ENCODE measurements at places on chromosomes 1 and 21. TPM values are rescaled to one million over a fixed set of nuclear protein-coding genes. Genes with fewer than 3 reads are reported as not detected.

DNA sequence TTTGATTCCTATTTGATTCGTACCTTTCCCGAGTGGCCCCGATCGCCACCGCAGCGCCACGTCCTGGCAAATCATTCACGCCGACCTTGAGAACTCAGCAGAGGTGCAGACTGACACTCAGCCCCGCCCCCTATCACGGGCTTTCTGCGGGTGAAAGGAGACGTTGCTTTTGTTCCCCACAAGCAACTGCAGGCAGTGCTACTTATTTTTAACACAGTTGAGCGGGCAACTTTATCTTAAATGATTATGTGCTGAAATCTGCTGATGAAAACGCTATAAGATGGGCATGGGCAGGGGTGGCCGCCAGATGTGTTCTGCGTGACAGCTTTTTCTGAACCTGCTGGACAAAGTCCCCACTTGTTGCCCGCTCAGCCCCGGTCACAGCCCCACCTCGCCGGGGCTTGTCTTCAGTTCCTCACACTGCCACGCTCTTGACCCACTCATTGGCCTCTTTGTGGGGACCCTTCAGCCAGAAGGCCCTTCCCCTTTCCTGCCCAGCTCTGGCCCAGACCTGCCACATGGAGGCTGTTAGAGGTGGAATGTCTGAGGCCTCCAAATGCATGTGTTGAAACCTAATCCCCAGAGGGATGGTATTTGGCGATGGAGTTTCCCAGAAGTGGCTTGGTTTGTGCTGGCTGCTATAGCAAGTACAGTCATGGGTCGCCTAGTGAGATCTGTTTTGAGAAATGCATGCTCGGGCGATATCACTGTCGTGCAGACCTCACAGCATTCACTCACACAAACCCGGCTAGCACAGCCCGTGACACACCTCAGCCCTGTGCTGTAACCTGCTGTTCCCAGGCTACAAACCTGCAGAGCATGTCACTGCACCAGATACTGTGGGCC lies 15.7 kb upstream of the PDXK start:
- H3K27me3 ChIP-seq, result no peaks in the 10 kb centered on the region
- H3K36me3 ChIP-seq, result no peaks in the 10 kb centered on the region
- no peak overlapping the region for H3K27ac ChIP-seq

- H3K4me1 ChIP-seq, result no peaks in the 10 kb centered on the region
- no peak overlapping the region for H3K27ac ChIP-seq
- H3K36me3 ChIP-seq, result no peaks in the 10 kb centered on the region
- H3K4me3 ChIP-seq, result no peak overlapping the region
- no peak for DNase-seq
These were observed 138.7 kb upstream of the ZNF644 start for GRCh38 chr1:91160363-91161075.

DNA sequence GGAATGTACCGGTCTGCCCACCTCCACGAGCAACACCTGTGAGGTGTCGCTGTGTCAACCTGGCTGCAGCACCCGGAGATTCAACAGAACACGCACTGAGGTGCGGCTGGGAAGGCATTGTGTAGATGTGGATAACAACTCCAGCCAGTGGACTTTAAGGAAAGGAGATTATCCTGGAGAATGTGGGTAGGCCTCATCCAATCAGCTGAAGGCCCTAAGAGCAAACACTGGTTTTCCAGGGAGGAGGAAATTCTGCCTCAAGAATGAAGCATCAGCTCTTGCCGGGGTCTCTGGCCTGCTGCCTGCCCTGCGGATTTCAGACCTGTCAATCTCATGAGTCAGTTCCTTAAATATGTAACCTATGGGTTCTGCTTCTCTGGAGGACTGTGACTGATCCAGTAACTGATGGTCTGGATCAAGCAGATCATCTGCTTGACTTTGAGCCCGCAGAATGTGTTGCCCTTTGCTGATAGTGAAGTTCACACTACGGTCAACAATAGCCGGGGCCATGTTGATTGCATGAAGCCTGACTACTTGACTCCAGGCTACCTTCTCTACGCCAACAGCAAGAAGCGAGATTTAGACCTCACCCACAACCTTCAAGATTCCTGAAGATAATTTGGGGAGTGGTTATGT lies 15.9 kb upstream of the PRDM15 start:
- H3K27ac ChIP-seq, result no peak overlapping the region
- H3K27me3 ChIP-seq, result no peaks in the 10 kb centered on the region

- no peaks in the 10 kb centered on the region for H3K27me3 ChIP-seq
- H3K36me3 ChIP-seq, result no peaks in the 10 kb centered on the region
- H3K4me1 ChIP-seq, result no peaks in the 10 kb centered on the region
- H3K27ac ChIP-seq, result no peak overlapping the region
These were observed 3.2 kb upstream of the CHAF1B start for GRCh38 chr21:36381841-36382589.

GRCh38 chr1:8905582-8906191 lies 27.2 kb upstream of the ENO1 start:
- no peaks in the 10 kb centered on the region for H3K27me3 ChIP-seq
- H3K36me3 ChIP-seq, result no peaks in the 10 kb centered on the region
- DNase-seq, result no peak

GRCh38 chr1:45340816-45341466 lies 701 bp upstream of the MUTYH start:
- no peaks in the 10 kb centered on the region for H3K36me3 ChIP-seq
- no peak for DNase-seq
- H3K27ac ChIP-seq, result peak overlapping the region; percentile 97
- peak overlapping the region; percentile 89 for H3K4me3 ChIP-seq
- H3K4me1 ChIP-seq, result peaks cover 8% of the 10 kb centered on the region

GRCh38 chr1:228079601-228080263 lies 2.8 kb upstream of the ARF1 start:
- no peak overlapping the region for H3K27ac ChIP-seq
- H3K4me3 ChIP-seq, result no peak overlapping the region
- no peak for DNase-seq
- no peaks in the 10 kb centered on the region for H3K27me3 ChIP-seq
- peaks cover 25% of the 10 kb centered on the region for H3K4me1 ChIP-seq

- H3K27me3 ChIP-seq, result no peaks in the 10 kb centered on the region
- no peak overlapping the region for H3K4me3 ChIP-seq
- no peaks in the 10 kb centered on the region for H3K36me3 ChIP-seq
- H3K27ac ChIP-seq, result no peak overlapping the region
These were observed 339.2 kb downstream of the ADGRL2 start for GRCh38 chr1:82139751-82140468.

DNA sequence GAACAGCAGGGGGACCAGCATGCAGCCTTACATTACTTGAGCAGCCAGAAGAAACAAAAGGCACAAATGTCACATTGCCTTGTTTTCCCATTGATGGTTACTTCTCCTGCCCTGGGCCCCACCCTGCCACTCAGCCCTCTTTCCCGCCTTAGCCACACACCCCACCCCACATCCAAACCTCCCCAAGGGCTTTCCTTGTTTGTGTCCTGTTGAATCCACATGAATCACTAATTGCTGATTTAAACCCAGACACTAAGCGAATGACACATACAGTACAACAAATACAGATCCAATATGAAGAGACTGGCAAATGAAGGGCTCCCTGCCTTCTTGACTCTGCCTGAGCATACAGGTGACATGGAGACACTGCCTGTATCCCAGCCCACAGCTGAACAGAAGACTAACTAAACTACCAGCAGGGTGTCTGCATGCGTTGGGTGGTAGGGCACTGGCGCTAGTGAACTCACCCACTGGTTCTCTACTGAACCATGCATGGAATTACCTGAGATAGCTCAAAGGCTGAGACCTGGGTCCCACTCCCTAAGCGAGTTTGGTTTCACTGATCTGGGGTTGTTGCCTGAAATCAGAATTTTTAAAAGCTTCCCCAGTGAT lies 3.1 kb downstream of the IGSF3 start:
- peaks cover 4% of the 10 kb centered on the region for H3K27me3 ChIP-seq
- H3K36me3 ChIP-seq, result no peaks in the 10 kb centered on the region
- H3K4me3 ChIP-seq, result no peak overlapping the region
- peaks cover 6% of the 10 kb centered on the region for H3K4me1 ChIP-seq

DNA sequence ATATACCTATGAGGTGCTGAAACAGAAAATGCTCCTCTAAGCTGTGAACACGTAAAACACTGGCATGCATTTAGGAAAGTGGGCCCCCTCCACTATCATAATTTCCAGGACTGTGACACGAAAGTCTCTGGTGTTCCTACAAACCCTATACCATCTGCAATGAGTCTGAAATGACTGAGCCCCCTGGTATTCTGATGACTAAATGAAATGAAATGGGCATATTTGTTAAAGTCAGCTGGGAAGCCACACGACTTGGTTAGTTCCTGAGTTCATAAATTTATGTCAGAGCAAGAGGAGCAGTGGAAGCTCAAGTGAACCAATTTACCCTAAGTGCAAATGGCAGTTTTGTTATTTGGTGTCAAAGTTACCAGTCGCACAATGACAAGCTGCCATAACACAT lies 182.3 kb downstream of the KCTD3 start:
- no peaks in the 10 kb centered on the region for H3K4me1 ChIP-seq
- H3K4me3 ChIP-seq, result no peak overlapping the region
- no peaks in the 10 kb centered on the region for H3K36me3 ChIP-seq
- H3K27ac ChIP-seq, result no peak overlapping the region

DNA sequence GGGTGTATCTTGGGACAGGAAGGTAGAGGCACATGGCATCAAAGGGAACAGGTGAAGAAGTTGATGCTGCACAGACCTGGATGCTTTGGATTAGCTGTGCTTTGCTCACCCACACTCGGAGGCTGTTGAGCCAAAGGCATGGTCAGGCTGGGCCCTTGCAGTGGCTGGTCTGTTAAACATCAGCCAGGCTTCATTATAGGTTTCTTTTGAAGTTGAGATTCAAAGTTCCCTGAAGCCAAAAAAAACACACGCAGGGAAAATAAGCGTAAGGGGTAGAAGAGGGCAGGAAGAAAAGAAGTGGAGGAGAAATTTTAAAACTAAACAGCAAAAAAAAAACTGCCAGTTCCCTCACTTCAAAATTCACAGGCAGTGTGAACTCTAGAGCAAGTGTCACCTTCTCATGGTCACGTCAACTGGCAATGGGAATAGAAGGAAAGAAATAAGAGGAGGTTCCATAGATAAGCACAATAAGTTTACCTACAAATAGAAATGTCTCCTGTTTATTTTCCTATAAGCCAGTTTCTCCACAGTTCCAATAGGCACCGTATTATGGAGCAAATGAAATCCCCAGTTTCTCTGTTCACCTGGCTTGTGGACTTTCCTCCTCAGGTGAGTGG lies 139.5 kb downstream of the PAPPA2 start:
- no peak for DNase-seq
- no peaks in the 10 kb centered on the region for H3K4me1 ChIP-seq
- no peaks in the 10 kb centered on the region for H3K27me3 ChIP-seq
- H3K27ac ChIP-seq, result no peak overlapping the region
- H3K4me3 ChIP-seq, result no peak overlapping the region

DNA sequence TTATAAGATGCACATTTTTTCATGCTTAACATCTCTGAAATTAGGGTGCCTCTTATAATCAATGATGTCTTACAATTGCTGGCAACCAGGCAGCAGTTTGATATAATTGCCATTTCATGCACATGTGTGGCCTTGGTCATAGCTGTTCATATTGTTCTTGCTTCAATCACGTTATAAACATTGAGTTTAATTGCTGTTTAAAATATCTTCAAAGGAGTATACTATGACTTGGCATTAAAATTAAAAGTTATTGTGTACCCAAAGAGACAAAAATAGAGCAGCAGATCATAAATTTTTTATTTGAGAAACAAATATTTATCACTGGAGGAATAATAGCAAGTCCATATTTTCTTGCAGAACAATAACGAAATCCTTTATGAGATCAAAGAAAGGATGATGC lies 325.5 kb downstream of the LMX1A start:
- H3K4me1 ChIP-seq, result no peaks in the 10 kb centered on the region
- no peak overlapping the region for H3K4me3 ChIP-seq
- H3K27me3 ChIP-seq, result no peaks in the 10 kb centered on the region
- no peak overlapping the region for H3K27ac ChIP-seq

- no peaks in the 10 kb centered on the region for H3K4me1 ChIP-seq
- H3K27ac ChIP-seq, result no peak overlapping the region
- DNase-seq, result peak; percentile 86
- no peak overlapping the region for H3K4me3 ChIP-seq
These were observed 21.5 kb upstream of the LEFTY2 start for GRCh38 chr1:225962440-225962975.

- H3K4me3 ChIP-seq, result no peak overlapping the region
- DNase-seq, result no peak
- no peaks in the 10 kb centered on the region for H3K36me3 ChIP-seq
- H3K27me3 ChIP-seq, result no peaks in the 10 kb centered on the region
- H3K27ac ChIP-seq, result no peak overlapping the region
These were observed 15.0 kb upstream of the ZZZ3 start for GRCh38 chr1:77697441-77697840.

GRCh38 chr1:155086128-155086741 lies 7.6 kb downstream of the EFNA3 start:
- H3K27me3 ChIP-seq, result peaks cover 33% of the 10 kb centered on the region
- DNase-seq, result peak; percentile 94
- no peaks in the 10 kb centered on the region for H3K36me3 ChIP-seq
- no peak overlapping the region for H3K27ac ChIP-seq
- peaks cover 45% of the 10 kb centered on the region for H3K4me1 ChIP-seq
- peak overlapping the region; percentile 58 for H3K4me3 ChIP-seq

- DNase-seq, result no peak
- no peaks in the 10 kb centered on the region for H3K27me3 ChIP-seq
- no peaks in the 10 kb centered on the region for H3K4me1 ChIP-seq
- no peak overlapping the region for H3K27ac ChIP-seq
These were observed 105.2 kb downstream of the SUSD4 start for GRCh38 chr1:223258751-223259198.

DNA sequence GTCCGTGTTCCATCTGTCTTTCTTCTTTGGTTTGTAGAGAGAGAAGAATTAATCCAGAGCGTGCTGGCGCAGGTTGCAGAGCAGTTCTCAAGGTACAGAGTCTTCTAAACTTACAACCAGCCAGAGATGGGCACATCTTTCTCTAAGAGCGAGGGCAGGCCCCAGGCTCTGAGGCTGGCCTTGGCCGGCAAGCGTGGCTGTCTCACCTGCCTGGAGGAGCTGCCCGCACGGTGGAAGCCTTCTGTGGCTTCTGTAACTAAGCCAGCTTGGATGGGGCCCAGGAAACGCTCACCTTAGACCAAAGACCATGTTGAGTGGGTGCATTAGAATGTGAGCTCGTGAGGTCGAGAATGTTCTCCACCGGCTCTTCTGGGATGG lies 78.6 kb downstream of the PDE9A start:
- H3K4me1 ChIP-seq, result peaks cover 13% of the 10 kb centered on the region
- H3K27me3 ChIP-seq, result no peaks in the 10 kb centered on the region
- no peak for DNase-seq

OR6K3 gene
- not detected for total RNA-seq

SH2D2A gene
- 1.7 TPM for total RNA-seq

MLLT11 gene
- total RNA-seq, result 1.7 TPM

CA14 gene
- 0.44 TPM for total RNA-seq

C1orf21 gene
- total RNA-seq, result 52.5 TPM

DCDC2B gene
- total RNA-seq, result 2.3 TPM

RIIAD1 gene
- total RNA-seq, result not detected
